ENCODE measurements at places on chromosomes 4 and X. TPM values are rescaled to one million over a fixed set of nuclear protein-coding genes. Genes with fewer than 3 reads are reported as not detected.

GRCh38 chr4:141153751-141154510, 20.7 kb upstream of the RNF150 start:
- H3K36me3 ChIP-seq, result no peaks in the 10 kb centered on the region
- DNase-seq, result no peak
- no peaks in the 10 kb centered on the region for H3K27me3 ChIP-seq
- no peak overlapping the region for H3K27ac ChIP-seq

DNA sequence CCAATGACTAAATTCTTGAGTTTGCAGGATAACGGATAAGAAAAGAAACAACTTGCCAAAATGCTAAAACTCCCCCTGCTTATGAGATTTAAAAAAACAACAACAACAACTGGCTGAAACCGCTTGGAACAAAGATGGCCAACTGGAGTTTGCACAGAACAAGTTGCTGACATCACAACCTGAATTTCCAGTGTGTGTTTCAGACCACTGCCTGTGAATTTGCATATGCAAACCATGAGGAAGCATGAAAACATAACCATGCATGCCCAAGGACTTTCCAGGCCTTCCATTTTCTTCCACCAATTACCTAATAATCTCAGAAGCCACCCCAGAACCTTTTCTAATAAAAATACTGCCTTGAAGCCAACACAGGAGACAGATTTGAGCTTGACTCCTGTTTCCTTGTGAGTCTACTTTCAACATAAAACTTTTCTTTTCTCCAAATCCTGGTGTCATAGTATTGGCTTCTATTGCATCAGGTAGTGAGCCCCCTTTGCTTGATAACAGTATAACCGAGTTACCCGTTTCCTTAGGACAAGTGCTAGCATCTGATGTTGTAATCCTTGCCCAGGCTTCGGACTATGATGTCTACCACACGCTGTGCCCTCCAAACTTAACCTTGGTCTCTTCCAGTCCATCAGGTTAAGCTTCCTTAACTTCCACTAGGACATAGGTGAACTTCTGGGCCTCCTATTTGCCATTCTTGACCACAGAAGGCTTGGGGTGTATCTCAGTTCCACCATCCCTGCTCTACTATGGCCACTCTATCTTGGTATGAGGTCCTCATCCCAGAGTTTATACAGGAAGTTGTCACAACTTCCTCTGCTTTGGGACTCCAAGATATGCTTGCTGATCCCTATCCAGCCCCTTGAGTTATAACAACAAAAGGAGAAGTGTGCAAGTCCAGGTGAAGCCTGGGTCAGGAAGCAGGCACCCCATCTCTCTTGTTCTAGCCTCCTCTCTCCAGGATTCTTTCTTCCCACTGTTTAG, 385.5 kb upstream of the INTU start:
- no peaks in the 10 kb centered on the region for H3K36me3 ChIP-seq
- no peak overlapping the region for H3K4me3 ChIP-seq
- H3K27me3 ChIP-seq, result no peaks in the 10 kb centered on the region
- no peaks in the 10 kb centered on the region for H3K4me1 ChIP-seq
- no peak overlapping the region for H3K27ac ChIP-seq

DNA sequence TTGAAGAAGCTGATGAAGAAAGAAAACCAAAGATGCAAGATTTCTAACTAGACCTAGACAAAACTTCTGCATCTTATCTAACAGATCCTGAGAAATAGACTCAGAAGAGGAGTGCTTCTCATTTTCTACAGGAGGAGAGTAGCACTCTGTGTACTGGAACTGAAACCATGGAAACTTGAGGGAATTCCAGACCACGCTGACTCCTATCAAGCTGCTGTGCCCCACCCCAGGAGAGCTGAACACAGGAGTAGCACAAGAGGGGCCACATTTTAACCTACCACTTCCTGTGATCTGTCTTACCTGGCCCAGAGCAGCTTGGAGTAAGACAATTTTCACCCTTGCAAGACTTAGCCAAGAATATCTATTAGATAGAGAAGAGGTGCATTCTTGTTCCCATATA, 248.9 kb downstream of the SCFD2 start:
- no peak overlapping the region for H3K27ac ChIP-seq
- H3K4me3 ChIP-seq, result no peak overlapping the region
- no peaks in the 10 kb centered on the region for H3K36me3 ChIP-seq
- H3K27me3 ChIP-seq, result no peaks in the 10 kb centered on the region
- no peak for DNase-seq

- no peak for DNase-seq
- no peaks in the 10 kb centered on the region for H3K4me1 ChIP-seq
- no peaks in the 10 kb centered on the region for H3K27me3 ChIP-seq
- no peaks in the 10 kb centered on the region for H3K36me3 ChIP-seq
Observed at GRCh38 chrX:78574306-78574705, 84.8 kb downstream of the RTL3 start.

- H3K4me3 ChIP-seq, result no peak overlapping the region
- H3K4me1 ChIP-seq, result peaks cover 13% of the 10 kb centered on the region
- H3K27ac ChIP-seq, result peak overlapping the region; percentile 1
- H3K27me3 ChIP-seq, result no peaks in the 10 kb centered on the region
- H3K36me3 ChIP-seq, result no peaks in the 10 kb centered on the region
Observed at GRCh38 chr4:52641854-52642563, 17.1 kb downstream of the USP46 start.

GRCh38 chr4:9685692-9686091, 95.7 kb upstream of the DRD5 start:
- H3K27ac ChIP-seq, result no peak overlapping the region
- H3K36me3 ChIP-seq, result no peaks in the 10 kb centered on the region
- H3K4me1 ChIP-seq, result no peaks in the 10 kb centered on the region

- H3K4me3 ChIP-seq, result no peak overlapping the region
- no peaks in the 10 kb centered on the region for H3K36me3 ChIP-seq
- no peaks in the 10 kb centered on the region for H3K4me1 ChIP-seq
Observed at GRCh38 chrX:38060331-38060878, 54.1 kb downstream of the SYTL5 start.

The TBC1D8B gene
- 7.2 TPM for total RNA-seq

The FGF16 gene
- not detected for total RNA-seq

The HS3ST1 gene
- 33.6 TPM for total RNA-seq

The REST gene
- total RNA-seq, result 43.7 TPM

Measured in ovary (tissue), 10 donors.